ENCODE measurements at places on chromosomes 6 and 20.

DNA sequence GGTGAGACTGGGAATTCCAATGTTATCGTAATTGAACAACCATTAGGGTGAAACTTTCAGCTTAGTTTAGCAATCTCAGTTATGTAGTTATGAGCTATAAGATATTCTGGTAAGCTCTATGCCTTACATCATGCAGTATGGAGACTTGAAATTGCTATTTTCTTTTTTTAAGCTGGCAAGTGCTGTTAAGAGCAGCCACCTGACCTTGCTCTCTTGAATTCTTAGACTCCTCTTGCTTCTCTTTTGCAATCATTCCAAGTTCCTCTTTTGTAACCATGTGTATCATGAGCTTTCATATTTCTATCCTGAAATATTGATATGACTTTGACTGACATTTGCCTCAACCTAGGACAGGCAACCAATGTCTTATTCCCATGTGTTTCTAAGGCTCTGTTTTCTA lies 446.3 kb upstream of the SLC35B3 start:
- no peak for DNase-seq

DNA sequence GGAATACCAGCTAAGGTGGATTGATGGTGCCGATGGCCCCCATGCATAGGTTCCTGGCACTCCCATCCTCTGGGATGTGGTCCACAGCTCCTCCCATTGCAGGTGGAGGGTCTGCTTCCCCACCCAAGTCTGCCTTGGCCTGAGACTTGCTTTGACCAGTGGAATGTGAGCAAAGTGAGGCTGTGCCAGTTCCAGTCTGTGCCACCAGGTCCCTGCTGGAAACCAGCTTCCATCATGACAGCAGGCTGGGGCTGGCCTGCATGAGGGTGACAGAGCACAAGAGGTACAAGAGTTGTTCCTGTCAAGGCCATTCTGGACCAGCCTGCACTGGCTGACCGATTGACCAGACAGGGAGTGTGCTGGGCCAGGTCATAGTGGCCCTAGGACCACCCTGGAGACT lies 27.0 kb upstream of the CCR6 start:
- peak; percentile 18 for DNase-seq

DNA sequence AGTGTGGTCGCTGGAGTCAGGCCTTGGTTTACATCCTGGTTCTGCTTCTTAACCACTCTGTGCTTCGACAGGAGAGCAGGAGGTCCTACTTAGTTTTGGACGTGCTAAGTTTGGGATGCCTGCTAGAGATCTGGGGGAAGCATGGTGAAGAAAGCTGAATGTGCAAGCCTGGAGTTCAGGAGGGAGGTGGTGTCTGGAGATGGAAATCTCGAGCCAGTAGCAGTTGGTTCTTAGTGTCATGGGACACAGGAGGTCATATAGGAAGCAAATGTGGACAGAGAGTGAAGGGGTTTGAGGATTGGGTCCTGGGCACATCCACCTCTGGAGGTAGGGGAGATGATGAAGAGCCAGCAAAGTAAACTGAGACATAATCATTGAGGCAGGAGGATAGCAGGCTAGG lies 131.4 kb downstream of the SYCP2 start:
- no peak for DNase-seq

GRCh38 chr20:10828180-10828579 lies 154.4 kb upstream of the JAG1 start:
- no peak for DNase-seq

GRCh38 chr6:7644417-7644816 lies 54.4 kb downstream of the SNRNP48 start:
- DNase-seq, result peak; percentile 34

DNA sequence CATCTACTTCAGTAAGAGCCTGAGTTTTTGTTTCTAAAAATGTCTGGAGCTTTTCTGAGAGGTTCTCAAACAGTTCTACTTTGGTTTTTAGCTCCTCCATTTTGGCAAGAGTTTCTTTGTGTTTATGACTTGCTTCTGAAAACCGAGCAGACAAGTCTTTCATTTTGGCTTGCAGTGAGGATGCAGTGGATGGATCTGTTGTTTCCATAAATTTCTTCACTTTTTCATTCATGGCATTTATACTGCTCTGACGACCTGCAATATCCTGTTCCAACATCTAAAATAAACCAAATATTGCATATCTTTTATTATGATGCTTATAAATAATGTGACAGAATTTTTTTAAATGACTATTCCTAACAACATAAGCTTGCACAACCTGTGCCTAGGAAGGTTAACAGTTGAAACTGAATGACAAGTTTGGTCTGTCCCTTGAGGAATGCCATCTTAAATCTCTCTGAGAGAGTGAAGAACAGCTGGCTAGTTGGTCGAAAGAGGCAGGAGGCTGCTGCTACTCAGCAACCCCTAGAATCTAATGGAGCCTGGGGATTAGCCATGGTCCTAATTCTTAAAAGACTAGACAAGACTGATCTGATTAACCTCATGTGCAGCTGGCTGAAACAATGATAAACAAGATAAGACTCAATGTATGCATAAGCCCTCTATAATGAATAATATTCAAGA lies 69.8 kb downstream of the DST start:
- DNase-seq, result no peak

DNA sequence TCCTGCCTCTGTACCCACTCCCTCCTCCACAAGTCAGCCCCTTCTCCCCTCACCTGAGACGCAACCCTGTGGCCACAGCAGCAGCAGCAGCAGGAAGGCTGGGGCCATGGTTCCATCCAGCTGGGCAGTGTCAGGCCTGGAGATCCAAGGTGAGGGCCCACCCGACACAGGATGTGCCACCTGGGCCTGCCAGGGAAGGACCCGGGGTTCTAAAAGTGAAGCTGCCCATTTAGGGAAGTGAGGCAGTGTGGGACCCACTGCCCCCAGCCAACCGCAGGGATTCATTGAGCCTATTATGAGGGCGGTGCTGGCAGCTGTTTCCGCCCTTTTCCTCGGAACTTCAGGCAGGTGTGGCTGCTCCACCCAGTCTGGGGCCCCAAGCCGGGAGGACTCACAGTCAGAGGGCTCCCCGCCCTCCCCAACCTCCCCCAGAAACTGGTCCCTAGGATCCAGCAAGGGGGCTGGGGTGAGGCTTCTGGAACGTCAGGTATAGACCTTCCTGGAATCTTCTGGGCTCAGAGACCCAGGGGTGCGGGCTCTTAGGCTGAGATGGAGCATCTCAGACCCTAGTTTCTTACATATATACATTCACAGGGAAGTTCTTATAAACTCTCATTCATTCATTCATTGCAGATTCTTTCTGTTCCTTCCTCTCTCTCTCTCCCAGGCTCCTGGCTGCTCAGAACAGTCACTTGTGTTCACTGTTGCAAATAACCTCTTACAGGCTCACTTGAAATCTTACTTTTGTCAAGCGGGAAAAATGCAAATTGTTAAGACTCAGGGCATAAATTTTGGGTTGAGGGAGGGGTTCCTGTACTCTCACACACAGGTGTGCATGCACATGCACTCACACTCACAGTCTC lies at the start of gene TREML2:
TSS of gene TREML2 (minus strand) at position 249 of the 863 bp plus-strand sequence. CDS start at position 108, 141 bp downstream.
- no peak for DNase-seq

DNA sequence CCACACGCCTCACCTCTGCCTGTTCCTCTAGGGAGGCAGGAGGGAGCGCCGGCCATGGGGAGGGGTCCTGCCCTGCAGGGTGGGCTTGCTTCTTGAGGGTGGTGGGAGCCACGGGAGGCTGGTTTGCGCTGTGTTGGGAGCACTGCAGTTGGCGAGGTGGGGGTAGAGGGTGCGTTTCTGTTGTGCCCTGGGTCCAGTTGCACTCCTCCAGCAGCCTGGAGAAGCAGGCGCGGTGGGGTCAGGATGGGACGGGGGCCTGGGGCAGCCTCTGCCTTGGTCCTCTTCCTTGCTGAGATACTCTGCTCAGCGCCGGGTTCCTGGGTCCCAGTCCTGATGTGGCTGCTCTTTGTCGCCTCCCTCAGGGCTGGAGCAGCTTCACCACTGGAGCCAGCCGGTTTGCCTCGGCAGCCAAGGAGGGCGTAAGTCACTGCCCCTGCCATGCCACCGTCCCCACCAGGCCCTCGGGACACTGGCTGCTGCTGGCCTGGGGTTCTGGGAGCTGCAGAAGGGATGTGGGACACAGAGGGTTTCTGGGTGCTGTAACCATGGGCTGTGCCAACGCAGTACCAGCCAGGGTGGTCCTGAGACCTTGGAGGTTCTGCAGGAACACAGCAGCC lies 8.4 kb downstream of the ARFGAP1 start:
- DNase-seq, result peak; percentile 72

DNA sequence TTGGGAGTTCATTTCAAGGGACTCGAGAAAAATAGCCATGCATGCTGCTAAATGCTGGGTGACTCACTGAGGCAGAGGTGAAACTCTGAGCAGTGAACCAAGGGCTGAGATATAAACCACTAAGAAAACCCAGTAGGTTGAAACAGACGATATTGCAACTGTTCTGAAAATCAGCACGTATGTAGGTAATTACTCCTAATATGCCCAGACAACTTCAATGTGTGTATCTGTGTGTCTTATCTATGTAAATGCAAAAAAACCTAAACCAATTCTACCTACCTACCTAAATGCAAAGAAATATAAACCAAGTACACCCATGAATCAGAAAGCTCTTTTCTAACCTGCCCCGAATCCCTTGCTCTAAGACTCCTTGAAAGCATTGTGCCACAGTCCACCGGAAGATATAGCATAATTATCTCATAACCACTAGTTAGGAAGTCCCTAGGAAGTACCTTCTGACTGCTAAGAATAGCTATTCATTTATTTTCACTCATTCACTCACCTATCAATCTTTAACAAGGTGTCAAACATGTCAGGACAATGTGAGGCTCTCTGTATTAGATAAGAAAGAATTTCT lies 458.7 kb upstream of the RUNX2 start:
- no peak for DNase-seq

- DNase-seq, result no peak
Observed at GRCh38 chr20:17023036-17023435, 203.8 kb upstream of the PCSK2 start.

DNA sequence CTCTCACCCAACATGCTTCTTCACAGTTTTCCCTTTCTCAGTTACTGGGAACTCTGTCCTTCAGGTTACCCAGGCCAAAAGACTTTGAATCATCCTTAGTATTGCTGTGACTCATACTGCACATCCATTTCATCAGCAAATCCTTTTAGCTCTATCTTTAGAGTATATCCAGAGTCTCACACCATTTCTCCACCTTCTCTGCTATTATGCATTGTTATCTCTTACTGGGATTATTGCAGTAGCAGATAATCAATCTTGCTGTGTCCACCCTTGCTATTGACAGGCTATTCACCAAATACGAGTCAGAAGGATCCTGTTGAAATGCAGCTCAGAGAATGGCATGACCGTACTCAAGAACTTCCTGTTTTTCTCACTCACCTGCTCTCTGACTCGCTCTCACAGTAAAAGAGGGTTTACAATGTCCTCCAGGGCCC lies 57.3 kb downstream of the BCKDHB start:
- peak; percentile 74 for DNase-seq

GRCh38 chr6:26223228-26223627 lies 136.0 kb downstream of the HFE start:
- DNase-seq, result no peak

- DNase-seq, result peak; percentile 80
Observed at GRCh38 chr6:158481690-158482473, 78.0 kb upstream of the TMEM181 start.

GRCh38 chr6:161066511-161066910 lies 74.9 kb downstream of the MAP3K4 start:
- no peak for DNase-seq

DNA sequence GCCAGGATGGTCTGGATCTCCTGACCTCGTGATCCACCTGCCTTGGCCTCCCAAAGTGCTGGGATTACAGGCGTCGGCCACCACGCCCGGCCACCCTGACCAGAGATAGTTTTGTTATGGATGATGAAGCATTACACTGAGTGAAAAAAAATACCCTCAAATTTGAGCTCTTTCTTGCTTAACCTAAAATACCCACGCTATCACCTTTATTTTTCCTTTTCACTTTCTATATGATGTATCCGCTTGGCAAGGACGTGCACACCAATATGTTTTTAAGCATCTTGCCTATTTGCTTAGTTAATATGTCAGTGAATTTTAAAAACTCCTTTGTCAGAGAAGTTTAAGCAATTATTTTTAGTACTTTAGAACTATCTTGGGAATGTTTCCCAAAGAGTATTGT lies 150.4 kb downstream of the INSM1 start:
- DNase-seq, result no peak

- DNase-seq, result peak; percentile 61
Observed at GRCh38 chr6:140858381-140858971, 1274.2 kb upstream of the GJE1 start.

DNA sequence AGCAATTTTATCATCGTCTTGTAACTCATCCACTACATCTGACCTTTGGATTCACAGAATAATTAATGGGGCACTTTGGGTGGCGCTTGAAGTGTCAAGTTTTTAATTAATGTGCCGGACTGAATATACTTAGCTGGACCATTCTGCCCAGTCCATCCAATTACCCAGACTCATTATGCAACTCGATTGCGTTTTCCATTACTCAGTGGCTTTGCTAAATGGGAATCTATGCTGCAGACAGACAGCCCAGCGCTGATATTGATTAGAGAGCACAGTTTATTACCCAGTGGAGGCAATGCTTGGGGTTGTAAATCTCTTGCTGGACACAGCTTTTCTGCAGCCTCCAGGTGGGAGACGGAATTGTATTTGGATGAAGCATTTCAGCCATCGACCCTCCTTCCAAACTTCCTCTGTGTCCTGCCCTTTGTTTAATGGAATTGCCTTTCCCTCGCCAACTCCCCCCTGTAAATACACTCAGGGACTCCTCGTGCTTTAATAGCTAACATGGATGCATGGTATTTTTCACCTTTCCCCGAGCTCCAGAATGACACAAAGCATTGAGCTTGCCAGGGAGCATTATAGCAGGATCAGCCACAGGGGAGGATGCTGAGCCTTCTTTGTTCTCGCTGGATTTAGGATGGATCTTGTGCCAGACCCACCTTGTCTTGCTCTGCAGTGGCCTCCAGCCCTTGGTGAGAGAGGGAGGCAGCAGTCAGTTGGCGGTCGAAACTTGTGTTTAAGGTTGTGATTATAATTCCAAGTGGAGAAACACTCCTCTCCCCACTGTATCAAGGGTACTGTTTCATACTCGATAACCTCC lies 59.7 kb downstream of the EDN3 start:
- no peak for DNase-seq

- DNase-seq, result peak; percentile 71
Observed at GRCh38 chr6:32192608-32193039, at the start of gene GPSM3. Gene GPSM3 (minus strand): TSS chr6:32192643. CDS start chr6:32192513, 130 bp downstream.

- no peak for DNase-seq
Observed at GRCh38 chr6:144681334-144681733, 396.2 kb downstream of the UTRN start.

- DNase-seq, result no peak
Observed at GRCh38 chr6:62652692-62653328, 366.8 kb upstream of the KHDRBS2 start.

- no peak for DNase-seq
Observed at GRCh38 chr6:10250655-10251220, 164.1 kb downstream of the TFAP2A start.

DNA sequence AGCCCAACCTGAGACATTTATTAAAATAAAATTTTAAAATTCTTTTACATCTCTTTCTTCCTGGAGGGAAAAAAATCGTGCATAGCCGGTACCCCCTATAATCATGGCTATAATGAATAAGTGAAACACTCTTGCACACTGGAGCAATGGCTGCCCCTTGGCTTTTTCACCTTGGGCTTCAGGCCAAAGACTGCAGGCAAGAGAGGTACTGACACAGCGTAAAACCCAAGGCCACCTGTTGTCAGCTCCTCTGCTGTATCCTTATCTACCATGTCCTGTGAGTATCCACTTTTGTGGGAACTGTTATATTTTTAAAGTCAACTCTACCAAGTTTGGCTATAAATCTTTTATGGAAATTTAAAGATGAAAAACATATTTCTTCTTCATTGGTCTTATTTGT lies 23.0 kb upstream of the LY86 start:
- no peak for DNase-seq
